ENCODE measurements at places on chromosomes 11 and 22.

DNA sequence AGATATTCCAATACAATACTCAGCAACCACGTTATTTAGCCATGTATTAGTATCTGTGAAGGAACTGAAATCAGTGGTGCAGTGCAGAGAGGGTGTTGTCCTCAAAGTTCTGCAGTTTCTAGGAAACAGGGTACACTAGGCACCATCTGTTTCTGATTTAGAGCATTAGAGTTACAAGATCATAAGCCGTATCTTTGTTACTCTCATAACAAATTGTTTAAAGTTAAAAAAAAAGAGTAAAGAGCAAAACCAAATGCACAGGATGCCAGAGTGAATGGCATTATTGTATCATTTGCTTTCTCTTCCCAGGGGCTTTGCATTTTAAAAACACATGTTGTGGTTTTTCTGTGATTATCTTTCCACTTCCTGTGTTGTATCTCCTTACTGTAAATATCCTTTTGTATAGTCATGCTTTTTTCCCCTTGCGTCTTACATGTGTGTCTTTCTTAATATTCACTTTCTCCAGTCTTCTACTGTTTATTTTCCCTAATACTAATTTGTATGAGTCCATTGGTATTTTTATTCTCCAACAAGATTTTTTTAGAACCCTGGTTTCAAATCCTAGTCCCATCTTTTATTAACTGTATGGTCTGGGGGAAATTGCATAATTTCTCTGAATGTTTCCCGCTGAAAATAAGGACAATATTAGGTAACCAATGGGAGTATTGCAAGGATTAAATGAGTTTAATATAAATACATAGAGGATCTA lies 15.2 kb upstream of the NUP160 start:
- no peak for DNase-seq

GRCh38 chr22:45787759-45788158 lies 116.1 kb downstream of the ATXN10 start:
- no peak for DNase-seq

DNA sequence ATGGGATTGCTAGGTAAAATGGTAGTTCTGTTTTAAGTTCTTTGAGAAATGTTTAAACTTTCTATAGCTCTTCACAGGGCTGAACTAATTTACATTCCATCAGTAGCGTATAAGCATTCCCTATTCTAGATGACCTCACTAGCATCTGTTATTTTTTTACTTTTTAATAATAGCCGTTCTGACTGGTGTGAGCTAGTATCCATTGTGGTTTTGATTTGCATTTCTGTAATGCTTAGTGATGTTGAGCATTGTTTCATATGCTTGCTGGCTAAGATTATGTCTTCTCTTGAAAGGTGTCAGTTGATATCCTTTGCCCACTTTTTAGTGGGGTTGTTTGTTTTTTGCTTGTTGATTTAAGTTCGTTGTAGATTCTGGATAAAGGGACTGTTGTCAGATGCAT lies 35.9 kb downstream of the MMP27 start:
- no peak for DNase-seq

- no peak for DNase-seq
These were observed 714 bp downstream of the CD59 start for GRCh38 chr11:33735271-33736147.

GRCh38 chr11:73586791-73587190 lies 11.1 kb downstream of the FAM168A start:
- DNase-seq, result no peak
